DMS79 treated with DMSO at 0.1 percent for 48 hours (cell line): ENCODE measurements at places on chromosomes 11 and 22.

GRCh38 chr11:44088377-44088776, 7.1 kb upstream of the EXT2 start:
- no peak for DNase-seq

GRCh38 chr22:25929321-25929878, 187.4 kb downstream of the MYO18B start:
- DNase-seq, result no peak

- DNase-seq, result no peak
Observed at GRCh38 chr11:70423523-70424505, 25.5 kb downstream of the CTTN start.

DNA sequence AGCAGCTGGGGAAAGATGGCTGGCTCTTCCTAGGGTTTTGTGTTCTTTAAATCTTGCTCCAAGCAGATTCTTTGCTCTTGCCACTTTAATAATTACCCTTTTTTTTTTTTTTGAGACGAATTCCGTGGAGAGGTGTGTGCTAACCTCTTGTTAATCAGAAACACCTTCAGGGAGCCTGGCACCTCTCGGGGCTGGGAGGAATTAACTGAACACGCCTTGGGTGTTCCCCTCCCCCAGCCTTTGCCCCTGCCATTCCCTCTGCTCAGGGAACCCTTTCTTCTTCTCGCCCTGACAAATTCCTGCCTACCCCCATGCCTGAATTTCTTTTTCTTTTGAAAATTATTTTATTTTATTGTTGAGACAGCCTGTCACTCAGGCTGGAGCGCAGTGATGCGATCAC, 17.5 kb downstream of the TMPRSS6 start:
- no peak for DNase-seq

- DNase-seq, result no peak
Observed at GRCh38 chr22:47303161-47303890, 540.9 kb downstream of the TBC1D22A start.

- no peak for DNase-seq
Observed at GRCh38 chr11:126431401-126432064, 76.0 kb downstream of the ST3GAL4 start.

DNA sequence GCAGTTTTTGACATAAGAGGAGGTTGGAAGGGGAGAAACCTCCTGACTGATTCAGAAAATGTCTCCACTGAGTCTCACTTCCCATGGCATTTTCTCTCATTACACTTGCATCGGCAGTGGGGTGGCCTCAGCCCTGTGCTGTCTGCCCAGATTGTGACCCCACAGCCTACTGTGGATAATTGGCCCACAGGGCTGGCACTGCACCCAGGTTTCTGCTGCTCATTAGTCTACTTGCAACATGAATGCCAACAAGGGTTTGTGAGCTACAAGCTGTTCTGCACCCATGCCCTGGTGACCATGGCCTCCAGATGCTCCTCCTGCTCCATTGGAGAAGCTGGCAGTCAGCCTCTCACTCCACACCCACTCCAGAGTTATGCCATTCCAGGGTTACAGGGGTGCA, 296.0 kb downstream of the CTTN start:
- no peak for DNase-seq

DNA sequence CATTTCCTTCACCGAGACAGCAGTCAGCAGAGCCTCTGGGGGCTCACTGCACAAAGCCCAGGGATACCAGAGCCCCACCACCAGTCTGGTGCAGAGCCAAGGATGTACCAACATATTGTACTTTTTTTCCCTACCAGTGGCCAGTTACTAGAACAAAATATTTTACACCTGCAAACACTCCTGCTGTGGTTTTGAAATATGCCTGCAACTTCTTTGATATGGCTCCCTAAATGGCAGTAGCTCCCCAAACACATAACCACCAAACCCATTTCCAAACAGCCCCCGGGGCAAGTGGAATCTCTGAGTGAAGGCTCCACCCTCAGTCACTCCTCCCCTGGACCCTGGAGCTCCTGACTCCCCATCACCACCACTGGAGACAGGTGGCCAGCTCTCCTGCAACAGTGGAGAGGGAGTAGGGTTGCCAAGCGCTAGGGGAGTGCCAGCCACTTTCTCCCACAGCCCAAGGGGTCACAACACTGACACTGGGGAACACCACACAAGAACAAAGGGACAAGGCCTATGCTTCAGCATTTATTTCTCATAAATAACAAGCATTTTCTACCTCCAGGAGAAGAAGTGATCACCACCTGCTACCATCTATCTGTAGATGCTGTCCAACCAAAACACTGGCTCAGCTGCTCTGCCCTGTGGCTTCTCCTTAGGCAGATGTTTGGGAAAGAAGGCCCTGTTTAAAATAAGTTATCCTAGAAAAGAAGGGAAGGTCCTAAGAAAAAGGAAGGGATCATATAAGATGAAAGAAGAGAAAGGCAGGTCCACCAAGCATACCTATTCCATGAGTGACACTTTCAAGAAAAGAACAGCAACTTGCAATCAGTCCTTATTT, 15.1 kb downstream of the DGCR2 start:
- no peak for DNase-seq

DNA sequence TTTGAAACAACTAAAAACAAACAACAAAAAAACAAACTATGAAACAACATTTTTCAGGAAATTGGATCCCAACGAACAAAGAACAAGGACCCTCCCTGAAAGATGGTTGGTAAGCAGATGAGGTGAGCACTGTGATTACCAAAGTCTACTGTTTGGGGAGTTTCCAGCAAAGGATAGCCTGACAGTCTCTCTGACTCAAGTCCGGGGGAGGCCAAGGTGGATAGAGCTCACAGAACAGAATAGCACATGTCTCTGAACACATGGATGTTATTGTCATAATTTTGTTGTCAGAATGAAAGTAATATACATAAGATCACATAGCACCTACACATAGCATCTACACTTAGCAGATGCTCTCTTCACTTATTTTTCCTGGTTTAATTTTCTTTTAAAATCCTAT, 501.3 kb upstream of the TENM4 start:
- no peak for DNase-seq

DNA sequence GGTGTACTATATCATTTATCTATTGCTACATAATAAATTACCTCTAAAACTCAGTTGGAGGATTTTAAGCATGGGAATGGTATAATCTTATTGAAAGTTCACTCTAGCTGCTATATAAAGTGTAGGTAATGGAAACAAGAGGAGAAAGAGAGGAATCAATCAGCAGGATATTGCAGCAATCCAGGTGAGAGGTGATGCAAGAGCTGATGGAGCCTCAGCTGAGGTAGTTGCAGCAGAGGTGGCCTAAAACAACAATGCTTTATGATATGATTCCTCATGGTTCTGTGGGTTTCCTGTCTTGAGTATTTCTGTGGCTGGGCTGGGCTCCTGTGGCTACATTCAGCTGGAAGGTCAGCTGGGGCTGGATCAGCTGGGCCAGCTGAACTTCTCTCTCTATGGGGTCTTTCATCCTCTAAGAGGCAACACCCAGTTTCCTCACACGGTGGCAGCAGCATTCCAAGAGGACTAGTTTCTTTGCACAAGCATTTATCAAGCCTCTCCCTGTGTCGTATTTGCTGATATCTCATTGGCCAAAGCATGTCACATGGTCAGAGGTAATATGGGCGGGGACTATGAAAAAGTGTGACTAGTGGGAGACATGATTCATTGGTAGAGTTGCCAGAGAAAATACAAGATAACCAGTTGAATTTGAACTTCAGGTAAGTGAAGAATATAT, 135.4 kb upstream of the LARGE1 start:
- DNase-seq, result no peak

GRCh38 chr11:112499153-112499880, 238.7 kb upstream of the PLET1 start:
- no peak for DNase-seq

DNA sequence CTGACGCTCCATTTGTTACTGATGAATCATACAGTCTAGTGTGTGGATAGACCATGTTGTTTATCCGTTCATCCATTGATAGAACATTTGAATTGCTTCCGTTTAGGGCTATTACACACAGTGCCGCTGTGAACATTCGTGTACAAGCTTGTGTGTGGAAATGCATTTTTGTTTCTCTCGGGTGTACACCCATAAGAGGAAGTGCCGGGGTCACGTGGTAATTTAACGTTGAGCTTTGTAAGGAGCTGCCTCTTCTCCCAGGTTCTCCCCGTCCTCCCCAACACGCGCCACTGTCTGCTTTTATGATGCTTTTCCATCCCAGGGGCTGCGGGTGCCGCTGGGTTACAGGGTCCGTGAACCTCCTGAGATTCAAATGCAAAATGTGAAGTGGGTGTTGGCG, 142.3 kb downstream of the IGLL1 start:
- no peak for DNase-seq

GRCh38 chr11:70005107-70005818, 72.9 kb upstream of the ANO1 start:
- no peak for DNase-seq
